Naive thymus-derived CD4-positive, alpha-beta T cell (primary cell): ENCODE measurements at places on chromosomes 7 and 10. TPM values are rescaled to one million over a fixed set of nuclear protein-coding genes. Genes with fewer than 3 reads are reported as not detected.
A peak's percentile ranks its signal among the peaks of the same experiment; 100 is the strongest.

DNA sequence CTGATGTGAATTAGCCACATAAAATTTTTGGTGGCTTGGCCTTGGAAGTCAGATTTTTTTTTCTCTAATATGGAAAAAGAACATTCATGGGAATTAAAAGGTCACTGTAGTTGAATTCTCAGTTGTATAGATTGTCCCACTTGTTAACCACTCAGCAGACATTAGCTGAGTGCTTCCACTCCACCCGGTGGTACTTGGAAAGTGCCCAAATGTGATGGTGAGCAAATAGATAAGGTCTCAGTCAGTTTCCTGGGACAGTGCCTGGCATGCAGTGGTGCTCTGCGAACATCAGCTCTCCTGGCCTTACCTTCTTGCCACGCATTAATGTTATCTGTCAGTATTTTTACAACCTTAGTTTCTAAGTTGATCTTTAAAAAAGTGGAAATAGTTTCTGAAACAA, 1.4 kb downstream of the ATP5F1C start:
- no peaks in the 10 kb centered on the region for H3K27me3 ChIP-seq
- H3K36me3 ChIP-seq: no peaks in the 10 kb centered on the region
- peak overlapping the region; percentile 84 for H3K27ac ChIP-seq

Gene PMPCB
- polyA plus RNA-seq: 93.9 TPM

GRCh38 chr7:55206235-55207029, 158.7 kb upstream of the LANCL2 start:
- no peak for DNase-seq
- no peaks in the 10 kb centered on the region for H3K4me1 ChIP-seq
- H3K27ac ChIP-seq: no peak overlapping the region
- H3K36me3 ChIP-seq: no peaks in the 10 kb centered on the region
- H3K27me3 ChIP-seq: no peaks in the 10 kb centered on the region

Gene ZNF487
- 6.8 TPM for polyA plus RNA-seq

- H3K27me3 ChIP-seq: no peaks in the 10 kb centered on the region
- no peaks in the 10 kb centered on the region for H3K36me3 ChIP-seq
- H3K4me3 ChIP-seq: no peak overlapping the region
- no peaks in the 10 kb centered on the region for H3K4me1 ChIP-seq
- no peak for DNase-seq
- no peak overlapping the region for H3K27ac ChIP-seq
Observed at GRCh38 chr10:127618797-127619196, 69.7 kb downstream of the NPS start.
